Stimulated activated CD4-positive, alpha-beta T cell treated with anti-CD3 and anti-CD28 coated beads, TNF-alpha, amount 100 ng/mL, for 1 hour (primary cell): ENCODE measurements at places on chromosomes 3 and 15.

GRCh38 chr3:17846466-17846865, 104.0 kb upstream of the TBC1D5 start:
- DNase-seq: no peak

DNA sequence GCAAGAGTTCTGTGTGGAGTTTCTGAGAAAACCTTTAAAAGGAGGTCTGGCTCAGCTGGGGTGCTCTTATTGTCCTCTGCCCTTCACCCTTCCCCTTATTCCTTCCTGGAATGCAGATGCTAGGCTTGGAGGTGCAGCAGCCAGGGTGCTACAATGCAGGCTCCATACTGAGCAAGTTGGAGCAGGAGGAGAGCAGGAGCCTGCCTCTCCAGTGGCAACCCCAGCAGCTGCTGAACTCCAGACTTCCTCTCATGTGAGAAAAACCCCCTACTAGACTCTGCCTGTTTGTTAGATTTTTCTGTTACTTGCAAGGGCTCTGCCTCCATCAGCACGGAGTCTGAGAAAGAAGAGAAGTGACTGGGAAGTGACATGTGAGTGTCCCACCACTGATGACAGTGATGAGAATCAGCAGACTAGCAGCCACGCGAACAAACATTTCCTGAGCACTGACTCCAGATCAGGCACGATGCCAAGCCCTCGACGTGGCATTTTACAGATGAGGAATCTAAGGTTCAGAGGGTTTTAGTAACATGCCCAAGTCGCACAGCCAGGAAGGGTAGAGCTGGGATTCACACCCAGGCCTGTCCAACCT, 16.1 kb upstream of the RARRES1 start:
- DNase-seq: no peak

DNA sequence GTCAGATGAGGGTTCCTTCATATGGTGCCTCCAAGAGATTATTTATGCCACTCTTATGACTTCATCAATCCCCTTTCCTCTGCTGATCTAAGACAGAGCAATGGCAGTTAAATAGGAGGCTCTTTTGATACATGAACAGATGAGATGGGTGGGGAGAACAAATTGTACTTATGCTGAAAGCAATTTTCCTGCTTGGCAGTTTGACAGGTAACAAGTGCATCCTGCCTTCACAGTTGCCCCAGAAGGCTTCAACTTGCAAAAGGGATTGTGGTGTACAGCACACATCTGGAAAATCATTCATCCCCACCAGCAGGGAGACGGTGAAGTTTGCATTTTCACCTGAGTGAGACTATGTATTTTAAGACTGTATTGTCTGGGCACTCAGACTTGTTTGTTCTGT, 27.3 kb downstream of the ENTPD3 start:
- no peak for DNase-seq

- no peak for DNase-seq
Measured at GRCh38 chr3:96017556-96017955, 796.8 kb upstream of the EPHA6 start.

DNA sequence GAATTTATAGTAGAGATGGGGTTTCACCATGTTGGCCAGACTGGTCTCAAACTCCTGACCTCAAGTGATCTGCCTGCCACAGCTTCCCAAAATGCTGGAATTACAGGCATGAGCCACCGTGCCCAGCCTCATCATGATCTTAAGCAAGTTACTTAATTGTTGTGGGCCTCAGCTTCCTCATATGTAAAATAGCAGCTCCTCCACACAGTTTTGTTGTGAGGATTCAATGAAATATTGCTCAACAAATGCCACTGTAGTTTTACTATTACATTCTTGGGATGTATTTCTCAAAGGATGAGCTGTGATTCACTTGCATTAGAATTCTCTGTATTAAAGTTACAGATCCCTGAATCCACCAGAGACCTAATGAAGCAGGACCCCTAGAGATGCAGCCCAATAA, 168.8 kb downstream of the ADAMTS9 start:
- DNase-seq: no peak

- DNase-seq: no peak
Measured at GRCh38 chr15:72421484-72421883, 23.4 kb downstream of the TMEM202 start.
